Activated naive CD8-positive, alpha-beta T cell treated with anti-CD3 and anti-CD28 coated beads for 36 hours (primary cell): ENCODE measurements at places on chromosomes 16 and 17.

GRCh38 chr16:3113765-3114479 is 1.5 kb downstream of the ZNF205 start:
- H3K27ac ChIP-seq = no peak overlapping the region
- H3K4me3 ChIP-seq = no peak overlapping the region
- H3K27me3 ChIP-seq = no peaks in the 10 kb centered on the region
- DNase-seq = no peak
- no peaks in the 10 kb centered on the region for H3K4me1 ChIP-seq

DNA sequence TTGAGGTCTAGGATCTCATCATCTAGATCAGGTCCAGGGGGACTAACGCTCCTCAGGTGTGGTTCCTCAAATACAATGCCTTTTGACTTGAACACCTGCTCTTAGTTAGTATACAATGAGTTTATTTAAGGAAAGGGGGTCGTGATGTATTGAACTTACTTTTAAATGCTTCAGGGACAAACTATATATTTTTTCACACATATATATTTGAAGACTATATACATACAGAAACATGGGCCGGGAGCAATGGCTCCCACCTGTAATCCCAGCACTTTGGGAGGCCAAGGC is 11.5 kb upstream of the USP32 start:
- H3K36me3 ChIP-seq = no peaks in the 10 kb centered on the region
- DNase-seq = no peak
- H3K4me1 ChIP-seq = peaks cover 2% of the 10 kb centered on the region
- no peak overlapping the region for H3K4me3 ChIP-seq
- no peaks in the 10 kb centered on the region for H3K27me3 ChIP-seq

DNA sequence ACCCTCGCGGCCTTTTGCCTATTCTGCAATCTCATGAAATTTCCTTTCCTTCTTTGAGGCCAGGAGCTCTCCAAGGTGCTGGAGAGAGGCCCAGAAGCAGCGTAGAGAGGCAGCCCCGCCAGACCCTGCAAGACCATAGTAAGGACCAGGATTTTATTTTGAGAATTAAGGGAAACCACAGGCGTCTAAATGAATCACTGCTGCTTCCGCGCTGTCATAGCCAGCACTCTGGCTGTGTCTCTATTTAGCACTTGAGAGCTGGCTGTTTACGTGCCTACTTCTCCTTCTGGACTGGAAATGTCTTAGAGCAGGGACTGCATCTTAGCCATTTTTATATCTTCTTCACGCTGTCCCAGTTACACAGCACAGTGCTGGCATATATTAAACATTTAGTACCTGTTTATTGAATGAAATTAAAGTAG is 37.6 kb upstream of the PIRT start:
- no peak overlapping the region for H3K4me3 ChIP-seq
- no peaks in the 10 kb centered on the region for H3K36me3 ChIP-seq
- no peak overlapping the region for H3K27ac ChIP-seq
- no peaks in the 10 kb centered on the region for H3K4me1 ChIP-seq

DNA sequence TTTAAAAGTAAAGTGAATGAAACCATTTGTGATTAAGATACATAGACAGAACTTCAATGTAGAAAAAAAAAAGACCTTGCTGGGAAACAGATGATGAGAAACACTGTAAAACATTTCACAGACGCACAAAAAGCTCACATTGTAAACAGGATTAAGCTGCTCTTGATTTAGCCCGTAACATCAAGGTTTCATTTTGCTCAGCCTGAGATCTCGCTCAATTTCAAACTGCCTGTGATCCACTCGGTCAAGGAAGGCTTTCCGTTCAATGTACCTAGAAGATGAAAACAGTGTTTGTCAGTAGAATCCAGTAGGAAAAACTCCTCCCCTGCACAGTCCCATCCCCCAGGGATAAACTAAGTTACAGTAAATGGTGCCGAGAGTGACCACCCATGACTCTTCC is 42.3 kb upstream of the BCAR1 start:
- peaks cover 6% of the 10 kb centered on the region for H3K4me1 ChIP-seq
- peaks cover 55% of the 10 kb centered on the region for H3K36me3 ChIP-seq
- peaks cover 17% of the 10 kb centered on the region for H3K27me3 ChIP-seq
- H3K27ac ChIP-seq = no peak overlapping the region
- H3K4me3 ChIP-seq = no peak overlapping the region
- no peak for DNase-seq
